ENCODE measurements at places on chromosomes 2 and 18. TPM values are rescaled to one million over a fixed set of nuclear protein-coding genes. Genes with fewer than 3 reads are reported as not detected.

- no peak overlapping the region for H3K27ac ChIP-seq
- peaks cover 95% of the 10 kb centered on the region for H3K27me3 ChIP-seq
- no peaks in the 10 kb centered on the region for H3K36me3 ChIP-seq
- H3K4me3 ChIP-seq = peak overlapping the region; percentile 82
- H3K4me1 ChIP-seq = peaks cover 39% of the 10 kb centered on the region
Observed at GRCh38 chr2:45008296-45009129, 739 bp downstream of the SIX2 start.

- H3K36me3 ChIP-seq = no peaks in the 10 kb centered on the region
- DNase-seq = no peak
- no peak overlapping the region for H3K27ac ChIP-seq
- no peaks in the 10 kb centered on the region for H3K27me3 ChIP-seq
Observed at GRCh38 chr2:178401994-178402437, 49.0 kb downstream of the PRKRA start.

Gene UGT1A6
- total RNA-seq = not detected

Gene PROKR1
- 5.2 TPM for total RNA-seq
